ENCODE measurements at places on chromosomes 4 and X.

DNA sequence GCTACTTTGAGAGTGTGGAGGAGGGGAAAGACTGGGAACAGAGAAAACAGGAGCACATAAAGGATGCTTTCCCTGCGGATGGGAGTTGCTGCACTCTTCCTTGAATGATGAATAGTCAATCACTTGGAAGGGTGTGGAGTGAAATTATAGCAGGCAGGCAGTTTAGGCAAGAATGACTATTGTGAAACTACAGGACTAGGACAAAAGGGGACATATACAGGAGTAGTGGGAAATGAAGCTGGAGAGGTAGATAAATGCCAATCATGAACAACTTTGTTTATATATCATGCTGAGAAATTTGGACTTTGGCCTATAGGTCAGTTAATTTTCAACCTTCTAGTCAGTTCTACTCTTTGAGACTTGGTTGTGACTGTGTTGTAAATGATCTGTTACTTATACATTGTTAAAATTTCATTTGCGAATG lies 76.9 kb downstream of the PAQR3 start:
- no peak for DNase-seq

DNA sequence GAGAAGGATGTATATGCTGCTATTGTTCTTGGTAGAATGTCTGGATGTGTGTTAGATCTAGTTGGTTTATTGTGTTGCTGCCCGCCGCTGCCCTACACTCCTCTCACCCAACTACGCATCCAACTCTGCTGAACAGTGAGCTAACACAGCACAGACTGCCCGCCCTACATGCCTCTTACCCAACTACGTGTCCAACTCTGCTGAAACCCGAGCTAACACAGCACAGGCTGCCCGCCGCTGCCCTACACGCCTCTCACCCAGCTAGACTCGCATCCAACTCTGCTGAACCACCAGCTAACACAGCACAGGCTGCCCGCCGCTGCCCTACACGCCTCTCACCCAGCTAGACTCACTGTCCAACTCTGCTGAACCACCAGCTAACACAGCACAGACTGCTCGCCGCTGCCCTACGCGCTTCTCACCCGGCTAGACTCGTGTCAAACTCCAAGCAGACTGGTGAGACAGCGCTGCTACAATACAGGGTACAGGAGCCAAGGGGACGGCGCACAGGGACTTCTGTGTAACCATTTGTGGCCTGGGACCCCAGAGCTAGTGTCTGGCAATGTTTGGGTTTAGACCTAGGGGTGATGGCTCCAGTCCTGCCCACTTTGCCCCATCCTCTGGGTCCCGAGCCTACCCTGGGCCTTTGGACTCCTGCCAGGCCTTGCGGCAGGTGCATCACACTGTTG lies 11.6 kb upstream of the CTBP1 start:
- DNase-seq, result no peak

GRCh38 chr4:6093671-6094070 lies 75.4 kb upstream of the C4orf50 start:
- DNase-seq, result no peak

DNA sequence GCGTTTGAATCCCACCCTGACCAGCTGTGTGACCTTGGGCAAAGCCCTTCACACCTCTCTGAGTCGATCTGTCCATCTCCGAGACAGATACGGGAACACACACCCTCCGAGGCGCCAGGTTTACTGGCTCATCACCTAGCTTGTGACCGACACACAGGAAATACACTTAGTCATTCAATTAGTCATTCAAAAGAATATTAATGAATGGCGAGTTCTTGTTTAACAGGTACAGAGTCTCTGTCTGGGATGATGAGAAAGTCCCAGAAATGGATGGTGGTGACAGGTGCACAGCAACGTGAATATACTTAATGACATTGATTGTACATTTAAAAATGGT lies 80.6 kb downstream of the PPP2R2C start:
- DNase-seq, result no peak

DNA sequence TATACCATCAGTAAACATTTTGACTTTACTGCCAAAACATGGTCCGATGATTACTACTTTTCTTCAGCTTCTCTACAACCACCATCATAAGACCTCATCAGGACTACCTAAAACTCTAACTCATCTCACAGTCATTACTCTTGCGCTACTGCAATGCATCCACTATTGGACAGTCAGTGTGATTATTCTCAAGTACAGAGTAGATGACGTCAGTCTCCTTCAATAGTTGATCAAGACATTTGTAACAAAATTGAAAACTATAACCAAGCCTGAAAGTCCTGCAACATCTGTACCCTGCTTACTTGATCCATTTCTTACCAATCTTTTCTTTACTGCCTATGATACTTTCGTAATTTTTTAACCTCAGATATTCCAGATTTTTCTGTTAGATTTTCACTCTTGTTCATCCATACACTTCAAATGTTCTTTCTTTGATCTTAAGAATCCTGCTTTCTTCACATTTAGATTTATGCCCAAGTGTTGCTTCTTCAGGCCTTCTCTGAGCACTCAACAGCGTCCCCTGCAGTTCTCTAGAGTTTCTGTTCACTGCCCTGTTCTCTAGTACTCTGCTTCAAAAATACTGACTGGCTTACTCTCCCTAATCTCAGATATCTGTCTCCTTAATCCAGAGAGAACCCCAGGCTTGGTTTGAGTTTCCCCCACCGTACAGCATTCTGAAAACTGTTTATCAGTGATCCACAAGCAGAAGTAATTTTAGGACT lies 1517.6 kb downstream of the STIM2 start:
- no peak for DNase-seq

- no peak for DNase-seq
These were observed 34.2 kb upstream of the CSN1S1 start for GRCh38 chr4:69896530-69897116.

DNA sequence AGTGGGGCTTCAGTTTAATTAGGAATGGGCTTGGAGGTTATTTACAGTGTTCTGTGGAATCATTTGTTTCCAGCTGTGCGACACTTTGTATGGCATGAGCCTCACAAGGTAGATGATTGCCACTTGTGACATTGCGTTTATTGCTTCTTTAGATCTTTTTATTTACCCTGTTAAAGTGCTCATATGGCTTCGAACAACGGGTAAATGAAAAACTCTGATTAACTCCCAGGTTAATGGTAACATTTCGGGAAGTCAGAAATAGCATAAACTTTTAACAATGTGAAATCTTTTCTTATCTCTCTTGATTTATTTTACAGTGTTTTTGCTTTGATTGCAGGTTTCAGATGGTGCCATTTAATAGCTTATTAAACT lies 494.3 kb downstream of the IDS start:
- no peak for DNase-seq

DNA sequence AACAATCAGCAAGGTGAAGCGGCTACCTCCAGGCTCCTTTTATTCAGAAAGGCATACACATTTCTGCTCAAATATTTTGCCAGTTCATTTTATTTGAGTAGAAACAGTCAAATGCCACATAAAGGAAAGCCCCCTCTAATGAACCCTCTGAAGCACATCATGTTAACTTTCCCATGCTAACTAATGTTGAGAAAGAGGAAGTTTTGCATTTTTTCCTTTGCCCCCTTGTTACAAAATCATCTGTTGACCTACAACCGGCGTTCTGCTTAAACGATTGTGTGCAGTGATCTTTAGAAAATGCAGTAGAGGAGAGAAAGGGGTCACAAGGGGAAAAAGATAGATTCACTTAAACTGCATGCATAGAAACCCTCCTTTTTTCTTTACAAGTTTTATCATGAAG lies 25.2 kb upstream of the ATXN3L start:
- DNase-seq, result no peak

GRCh38 chrX:12245650-12246645 lies 107.7 kb downstream of the FRMPD4 start:
- DNase-seq, result no peak

DNA sequence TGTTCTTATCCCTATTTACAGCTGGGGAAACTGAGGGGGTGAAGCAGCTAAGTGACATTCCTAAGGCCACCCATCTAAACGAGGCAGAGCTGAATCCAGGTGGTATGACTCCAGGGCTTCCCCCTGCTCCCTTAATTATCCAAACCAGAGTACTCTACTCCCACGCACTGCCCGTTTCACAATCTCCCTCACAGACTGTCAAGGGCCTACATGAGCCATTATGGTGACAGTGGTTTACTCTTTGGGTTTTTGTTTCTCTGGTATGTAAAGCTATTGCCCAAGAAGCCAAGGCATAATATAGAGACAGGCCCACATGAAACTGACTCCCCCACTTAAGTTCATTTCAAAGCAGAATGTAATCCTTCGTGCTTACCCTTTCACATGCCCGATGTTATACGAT lies 95.1 kb downstream of the NHS start:
- no peak for DNase-seq

DNA sequence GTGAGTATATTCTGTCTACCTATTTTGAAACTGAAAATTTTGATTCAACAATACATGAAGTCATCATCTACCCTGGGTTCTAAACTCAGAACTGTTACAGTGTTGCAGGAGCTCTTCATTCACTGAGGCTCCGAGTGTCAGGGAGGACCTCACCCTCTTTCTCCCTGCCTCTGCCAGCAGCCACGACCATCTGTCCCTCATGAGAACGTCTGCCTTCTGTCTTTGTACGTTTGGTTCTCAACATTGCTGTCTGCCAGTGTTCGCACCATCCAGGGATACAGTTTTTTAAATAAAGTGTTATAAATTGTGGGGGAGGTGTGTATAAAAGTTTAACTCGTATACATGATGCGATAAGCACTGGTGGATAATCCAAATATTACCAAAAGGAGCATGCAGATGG lies 55.5 kb downstream of the TRAPPC11 start:
- DNase-seq, result no peak

- no peak for DNase-seq
These were observed 1005.5 kb upstream of the GRID2 start for GRCh38 chr4:91298156-91298700.

GRCh38 chr4:33218238-33218637 lies 2498.1 kb downstream of the PCDH7 start:
- no peak for DNase-seq

- DNase-seq, result no peak
These were observed 68.6 kb upstream of the PPP3CA start for GRCh38 chr4:101415962-101416361.

GRCh38 chr4:6109842-6110560 lies 90.3 kb downstream of the JAKMIP1 start:
- no peak for DNase-seq

- DNase-seq, result no peak
These were observed 207.8 kb upstream of the DCAF8L1 start for GRCh38 chrX:28189011-28189410.

DNA sequence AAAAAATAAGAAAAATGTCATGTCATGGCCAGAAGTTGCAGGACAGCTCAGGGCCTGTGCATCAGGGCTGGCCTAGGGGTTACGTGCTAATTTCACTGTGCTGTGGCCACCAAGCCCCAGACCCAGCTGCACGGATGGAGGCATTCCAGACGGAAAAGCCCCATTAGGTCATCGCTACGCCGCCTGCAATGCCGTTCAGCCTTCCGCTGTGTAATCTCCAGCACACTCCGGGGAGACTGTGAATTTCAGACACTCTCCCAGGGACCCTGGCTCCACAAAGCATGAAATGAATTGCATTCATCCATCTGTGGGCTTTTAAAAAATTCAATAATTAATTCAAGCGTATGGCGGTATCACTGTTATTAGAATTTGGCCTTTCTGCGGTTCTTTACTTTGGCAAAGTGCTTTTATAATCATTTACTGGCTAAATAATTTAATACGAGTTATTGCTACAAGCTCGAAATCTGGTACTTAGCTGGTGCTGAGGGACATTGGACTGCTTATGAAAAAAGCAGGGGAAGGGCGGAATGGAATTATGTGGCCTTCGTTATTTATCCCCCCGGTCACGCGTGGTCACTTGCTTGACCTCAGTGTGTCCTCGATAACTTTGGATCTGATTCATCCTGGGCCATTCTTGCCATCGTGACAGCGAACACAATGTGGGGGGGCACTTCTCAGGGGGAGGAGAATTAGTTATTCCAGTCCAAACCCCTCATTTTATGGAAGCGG lies 9.0 kb upstream of the NSG1 start:
- DNase-seq, result no peak

DNA sequence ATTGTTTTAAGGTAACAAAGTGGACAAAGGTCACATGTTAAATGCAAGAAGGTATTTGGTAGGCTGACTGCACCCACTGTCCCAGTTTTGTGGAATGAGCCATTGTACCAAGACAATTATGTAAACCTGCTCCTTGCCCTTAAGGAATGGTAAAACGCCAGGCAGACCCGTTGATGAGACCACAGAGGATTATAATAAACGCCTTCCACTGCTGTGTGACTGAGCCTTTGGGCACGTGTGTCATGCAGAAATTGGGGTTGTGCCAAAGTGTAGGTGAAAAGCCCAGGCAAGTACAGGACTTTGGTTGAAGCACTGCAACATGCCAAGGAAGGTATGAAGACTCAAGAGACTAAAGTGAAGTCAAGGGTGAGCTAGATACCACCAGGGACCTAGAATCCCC lies 59.7 kb downstream of the LRRC66 start:
- no peak for DNase-seq

- DNase-seq, result no peak
These were observed 13.3 kb upstream of the DYNLT3 start for GRCh38 chrX:37860721-37861120.

DNA sequence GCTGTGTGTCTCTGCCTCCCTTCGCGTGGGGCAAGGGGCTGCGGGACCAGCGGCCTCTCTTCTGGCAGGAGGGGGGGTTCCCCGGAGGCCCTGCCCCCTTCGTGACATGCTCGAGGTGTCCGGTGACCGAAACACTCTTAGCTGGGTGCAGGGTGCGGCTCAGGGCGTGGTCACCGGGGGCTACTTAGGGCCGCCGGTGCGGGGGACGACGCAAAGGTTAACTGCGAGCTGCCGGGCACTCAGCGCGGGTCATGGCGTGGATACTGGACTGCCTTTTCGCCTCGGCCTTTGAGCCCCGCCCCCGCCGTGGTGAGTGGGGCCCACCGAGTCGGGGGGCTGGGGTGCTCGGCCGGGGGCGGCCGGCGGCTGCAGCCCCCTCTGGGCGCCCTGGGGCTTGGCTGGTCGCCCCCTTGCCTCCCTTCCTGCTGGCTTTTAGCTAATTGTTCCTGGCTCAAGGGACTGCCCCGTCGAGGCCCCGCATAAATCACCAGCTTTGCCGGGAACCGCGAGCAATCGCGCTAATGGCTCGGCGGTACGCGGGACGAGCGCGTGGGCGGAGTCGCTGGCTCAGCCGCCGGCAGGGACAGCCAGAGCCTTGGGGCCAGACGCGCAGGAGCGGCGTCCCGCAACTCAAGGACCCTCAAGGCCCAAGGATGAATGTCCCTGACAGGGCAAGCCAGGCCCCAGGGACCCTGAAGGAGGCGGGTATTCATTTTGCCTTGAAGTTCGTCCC lies at the start of gene ARHGAP36:
Gene ARHGAP36 (plus strand): TSS at position 211 of the 733 bp plus-strand sequence. CDS start 23,320 bp downstream, outside the sequence.
- DNase-seq, result no peak

DNA sequence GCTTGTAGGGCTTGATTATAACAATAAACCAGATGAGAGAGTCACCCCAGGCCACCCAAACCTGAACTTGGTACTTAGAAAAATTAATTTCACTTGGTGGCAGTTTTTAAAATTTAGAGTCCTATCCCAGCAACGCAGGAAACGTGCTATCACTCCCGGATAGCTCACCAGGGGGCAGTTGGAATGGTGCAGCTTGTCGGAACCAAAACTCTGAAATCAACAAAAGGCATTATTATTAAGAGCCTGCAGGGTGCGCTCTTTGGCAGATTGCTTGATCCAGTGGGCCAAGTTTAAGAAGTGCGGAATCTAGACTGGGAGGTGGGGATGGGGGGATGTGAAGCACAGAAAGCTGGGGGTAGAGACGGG lies 2.4 kb downstream of the FRAS1 start:
- DNase-seq, result no peak

GRCh38 chr4:167906851-167907250 lies 185.5 kb upstream of the ANXA10 start:
- no peak for DNase-seq

Measured in stimulated activated CD8-positive, alpha-beta memory T cell treated with anti-CD3 and anti-CD28 coated beads, Interleukin-4, amount 100 ng/mL, for 1 hour (primary cell).